ENCODE measurements at places on chromosomes 6 and 20.

DNA sequence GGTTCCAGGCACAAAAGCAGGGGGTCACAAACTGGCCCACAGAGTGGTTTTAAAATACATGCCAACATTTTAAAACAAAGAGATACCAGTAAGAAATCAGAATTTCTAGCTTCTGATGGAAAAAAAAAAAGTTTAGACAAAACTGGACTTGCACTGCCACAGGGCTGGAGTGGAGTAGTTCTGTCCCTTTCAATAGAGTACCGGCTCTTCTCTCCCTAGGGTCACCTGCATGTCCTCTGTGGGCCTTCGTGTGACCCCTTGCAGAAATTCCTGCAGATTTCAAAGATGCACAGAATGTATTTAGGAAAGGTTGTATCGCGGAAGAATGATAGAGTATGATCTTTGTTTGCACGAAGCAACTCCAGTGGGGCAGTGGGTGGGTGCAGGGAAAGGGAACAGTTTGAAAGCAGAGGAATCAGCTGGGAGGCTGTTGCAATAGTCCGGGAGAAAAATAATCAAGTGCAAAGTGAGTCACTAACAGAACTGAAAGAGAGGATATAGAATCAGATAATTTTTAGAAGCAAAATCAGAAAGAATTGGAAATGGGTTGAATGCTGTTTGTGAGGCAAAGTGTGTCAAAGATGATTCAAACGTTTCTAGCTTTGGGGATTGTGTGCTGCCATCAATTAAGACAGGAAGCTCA, 97.3 kb upstream of the STXBP5 start:
- DNase-seq: no peak

GRCh38 chr6:45772051-45772450, 243.6 kb downstream of the CLIC5 start:
- no peak for DNase-seq

DNA sequence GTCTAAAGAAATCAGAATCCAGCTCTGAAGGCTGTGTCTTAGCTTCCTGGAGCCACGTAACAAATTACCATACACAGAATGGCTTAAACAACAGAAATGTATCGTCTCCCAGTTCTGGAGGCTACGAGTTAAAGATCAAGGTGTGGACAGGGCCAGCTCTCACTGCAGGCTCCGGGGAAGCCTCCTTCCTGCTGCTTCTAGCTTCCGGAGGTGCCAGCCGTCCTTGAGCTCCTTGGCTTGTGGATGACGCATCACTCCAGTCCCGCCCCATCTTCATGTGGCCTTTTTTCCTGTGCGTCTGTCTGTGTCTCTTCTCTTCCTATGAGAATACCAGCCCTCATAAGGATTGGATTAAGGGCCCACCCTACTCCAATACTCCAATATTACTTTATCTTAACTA, 319.1 kb upstream of the QKI start:
- no peak for DNase-seq

GRCh38 chr20:62618611-62619529, 23.4 kb upstream of the SLCO4A1 start:
- no peak for DNase-seq

GRCh38 chr6:113306552-113307145, 550.5 kb upstream of the MARCKS start:
- no peak for DNase-seq

- DNase-seq: no peak
Observed at GRCh38 chr20:47276851-47277534, 79.5 kb downstream of the ZMYND8 start.

DNA sequence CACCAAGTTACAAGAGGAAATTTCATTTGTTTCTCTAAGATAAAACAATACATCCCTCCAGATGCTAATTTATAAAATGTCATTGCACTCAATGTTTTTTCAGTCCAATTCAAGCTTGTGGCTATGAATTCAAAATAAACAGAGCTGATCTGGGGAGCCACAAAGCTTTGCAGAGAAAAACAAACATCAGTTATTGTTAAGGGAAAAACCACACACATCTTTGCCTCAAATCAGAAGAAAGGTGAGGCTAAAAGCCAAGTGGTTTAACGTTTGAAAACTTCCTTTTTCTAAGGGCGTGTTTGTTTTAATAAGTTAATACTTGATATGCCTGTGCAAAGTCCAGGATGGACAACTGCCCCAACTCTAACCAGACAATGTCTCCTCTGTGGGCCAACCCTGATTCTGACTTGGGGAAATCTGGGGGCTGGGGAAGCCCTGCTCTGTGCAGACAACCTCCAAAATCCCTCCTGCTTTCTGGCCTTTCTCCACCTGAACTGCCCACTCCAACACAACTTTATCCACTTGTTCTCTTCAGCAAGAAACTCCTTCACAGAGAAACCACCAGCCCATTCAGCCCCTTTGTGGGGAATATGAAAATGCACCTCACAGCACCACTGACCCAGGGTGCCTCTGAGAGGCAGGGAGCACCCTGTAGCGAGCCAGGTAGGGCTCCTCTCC, 44.6 kb upstream of the NT5E start:
- DNase-seq: no peak

DNA sequence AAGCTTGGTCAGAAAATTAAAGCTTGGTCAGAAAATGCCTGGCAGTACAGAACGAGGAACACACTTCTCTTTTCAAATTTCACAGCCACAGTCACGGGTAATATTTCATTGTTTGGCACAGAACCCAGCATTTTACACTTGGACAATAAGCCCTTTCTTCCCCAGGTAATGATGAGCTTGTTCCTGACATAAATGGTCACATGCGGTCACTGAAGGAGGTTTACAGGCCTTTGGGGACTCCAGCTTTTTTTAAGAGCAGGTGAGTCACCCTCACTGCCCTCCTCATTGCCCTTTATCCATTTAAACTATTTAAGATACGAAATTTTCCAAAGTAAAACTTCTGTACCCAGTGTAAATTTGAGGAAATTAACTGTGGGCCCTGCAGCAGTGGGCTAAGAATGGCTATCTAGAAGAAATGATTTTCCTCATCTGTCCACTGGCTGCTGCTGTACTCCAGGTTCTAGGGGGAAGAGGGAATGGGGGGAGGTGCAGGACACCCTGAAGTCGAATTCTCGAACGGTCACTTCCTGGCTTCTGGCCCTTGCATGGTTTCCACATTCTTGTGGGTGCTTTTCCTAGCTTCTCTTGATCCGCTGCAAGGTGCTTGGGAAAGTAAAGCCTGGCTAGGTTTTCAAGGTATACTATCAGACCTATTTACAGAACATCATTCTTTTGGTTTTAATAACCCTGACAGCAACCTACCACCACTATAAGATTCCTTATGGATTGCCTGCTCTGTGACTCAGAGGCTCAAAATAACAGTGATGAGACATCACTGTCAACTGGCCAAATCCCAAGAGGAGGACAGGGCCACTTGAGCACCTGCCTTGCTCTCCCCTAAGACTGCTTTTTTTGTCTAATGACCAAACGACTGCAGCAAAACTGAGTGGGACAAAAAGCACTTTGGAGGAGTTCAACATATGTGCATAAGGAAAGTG, 75.8 kb downstream of the PREP start:
- no peak for DNase-seq

DNA sequence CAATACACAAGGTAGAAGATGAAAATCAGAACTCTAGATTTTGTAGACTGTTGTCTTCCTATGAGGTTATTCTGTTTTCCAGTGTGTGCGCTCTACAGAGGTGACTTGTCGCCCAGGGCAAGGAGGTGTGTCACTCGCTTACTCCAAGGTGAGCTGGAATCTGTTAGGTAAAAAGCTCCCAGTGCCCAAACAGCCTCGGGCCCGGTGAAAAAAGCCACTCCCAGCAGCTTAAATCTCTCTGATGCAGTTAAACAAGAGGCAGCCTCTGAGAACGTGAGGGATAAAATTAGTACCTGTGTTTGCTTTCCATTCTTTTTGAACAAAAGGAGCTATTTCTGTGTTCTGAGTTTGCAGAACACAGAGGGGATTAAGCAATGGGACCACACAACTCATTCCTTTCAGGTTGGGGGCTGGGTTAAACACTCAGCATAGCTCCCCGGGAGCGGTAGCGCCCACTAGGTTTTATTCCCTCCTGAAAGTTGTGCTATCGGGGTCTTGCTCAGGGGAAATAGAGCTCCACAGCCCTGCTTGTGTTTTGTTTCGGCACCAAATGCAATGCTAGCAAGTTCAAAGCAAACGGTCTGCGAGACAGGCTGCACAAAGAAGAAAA, 181.2 kb downstream of the FOXA2 start:
- no peak for DNase-seq

DNA sequence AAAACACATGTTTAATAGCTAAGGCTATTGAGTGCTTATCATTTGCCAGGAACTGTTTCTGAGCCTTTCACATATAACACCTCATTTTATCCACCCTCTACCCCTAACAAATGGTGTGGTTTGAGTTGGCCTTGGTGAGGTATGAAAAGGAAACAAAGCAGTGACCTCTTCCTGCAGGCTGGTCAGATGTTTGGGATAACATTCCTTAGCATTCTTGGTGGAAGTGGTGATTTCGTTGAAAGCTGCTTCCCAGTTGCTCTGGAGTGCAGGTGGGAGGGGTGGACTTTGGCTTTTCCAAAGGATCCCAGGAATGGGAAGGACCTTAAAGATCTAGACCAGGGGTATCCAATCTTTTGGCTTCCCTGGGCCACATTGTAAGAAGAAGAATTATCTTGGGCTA, 41.3 kb downstream of the CARMIL1 start:
- no peak for DNase-seq
